ENCODE measurements at places on chromosomes 2 and 18.

DNA sequence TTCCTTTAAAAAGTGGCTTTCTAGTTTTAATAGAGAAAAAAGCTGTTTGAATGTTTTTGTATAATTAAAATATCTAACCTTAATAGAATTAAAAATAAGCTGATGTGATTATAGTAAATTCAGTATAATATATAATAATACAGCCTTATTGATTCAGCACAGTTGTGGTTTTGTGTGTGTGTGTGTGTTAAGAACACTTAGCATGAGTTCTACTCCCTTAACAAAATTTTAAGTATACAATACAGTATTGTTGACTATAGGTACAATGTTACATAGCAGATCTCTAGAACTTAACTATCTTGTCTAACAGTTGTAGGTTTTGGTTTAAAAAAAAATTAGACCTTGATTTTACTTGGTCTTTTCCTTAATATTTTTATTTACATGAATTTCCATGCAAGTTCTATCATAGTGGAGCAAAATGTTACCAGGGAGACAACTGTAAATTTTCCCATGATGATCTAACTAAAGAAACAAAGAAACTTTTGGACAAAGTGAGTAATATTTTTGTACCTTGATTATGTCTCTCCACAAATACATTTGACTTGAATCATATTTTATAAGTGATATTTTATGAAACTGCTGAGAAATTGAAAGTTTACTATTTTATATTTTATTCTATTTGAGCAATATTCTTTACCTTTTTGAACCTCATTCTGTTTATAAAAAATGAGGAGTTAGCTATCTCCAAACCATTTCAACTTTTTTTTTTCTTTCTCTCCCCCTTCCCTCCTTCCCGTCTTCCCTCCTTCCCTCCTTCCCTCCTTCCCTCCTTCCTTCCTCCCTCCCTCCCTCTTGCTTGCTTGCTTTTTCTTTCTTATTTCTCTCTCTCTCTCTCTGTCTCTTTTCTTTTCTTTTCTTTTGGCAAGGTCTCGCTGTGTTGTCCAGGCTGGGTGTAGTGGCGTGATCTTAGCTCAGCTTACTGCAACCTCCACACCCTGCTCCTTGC is 46.3 kb downstream of the ZC3H6 start:
- no peak for DNase-seq

DNA sequence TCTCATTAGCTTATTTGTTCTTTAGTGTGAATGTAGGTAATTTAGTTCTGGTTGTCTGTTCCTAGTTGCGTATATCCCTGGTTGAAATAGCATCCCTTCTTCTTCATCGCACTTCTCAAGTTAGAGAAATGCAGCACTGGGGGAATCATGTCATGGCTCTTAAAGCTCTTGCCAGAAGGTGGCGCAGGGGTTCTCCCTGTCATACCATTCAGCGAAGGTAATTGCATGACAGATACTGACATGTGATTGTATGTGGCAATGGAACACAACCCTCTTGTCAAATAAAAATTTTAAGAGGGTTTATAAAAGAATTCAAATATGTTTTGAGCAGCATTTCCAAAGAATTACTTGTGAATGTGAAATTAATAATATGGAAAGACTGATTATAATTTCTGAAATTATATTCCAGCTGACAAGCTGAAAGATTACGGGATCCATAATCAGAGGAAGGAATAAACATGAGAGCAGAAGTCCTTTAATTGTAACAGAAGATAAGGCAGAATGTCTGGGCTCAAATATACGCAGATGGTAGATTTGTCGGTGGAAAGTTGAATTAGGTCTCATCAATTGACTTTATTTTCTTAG is 411.7 kb downstream of the DSEL start:
- DNase-seq: no peak

DNA sequence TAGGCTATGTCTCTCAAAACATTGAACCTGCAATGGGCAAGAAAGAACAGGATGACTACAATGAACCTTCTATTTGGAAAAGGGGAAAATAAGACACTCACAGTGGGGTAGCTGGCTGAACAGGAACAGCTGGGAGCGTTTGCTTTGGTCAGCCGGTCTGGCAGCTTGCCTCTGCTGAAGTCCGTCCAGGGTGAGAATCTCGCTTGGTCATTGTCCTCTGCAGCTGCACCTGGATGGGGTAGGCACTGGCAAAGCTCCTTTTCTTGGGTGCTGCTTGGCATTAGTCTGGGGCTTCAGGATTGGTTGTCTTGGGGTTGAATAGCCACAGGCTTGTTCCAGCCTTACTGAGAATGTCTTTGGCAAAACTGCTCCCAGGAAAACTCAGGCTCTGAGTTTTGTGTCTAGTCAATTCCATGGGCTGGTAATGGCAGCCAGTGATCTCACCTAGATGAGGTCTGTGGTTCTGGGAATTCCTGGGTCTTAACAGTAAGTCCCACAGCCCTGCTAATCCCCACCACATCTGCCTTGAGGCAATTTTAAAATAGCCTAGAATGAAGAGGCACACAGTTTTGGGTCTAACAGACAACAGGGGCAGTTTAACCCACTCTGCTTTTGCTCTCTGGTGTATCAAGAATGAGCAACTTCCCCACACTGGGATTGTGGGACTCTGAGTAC is 13.4 kb downstream of the NEDD4L start:
- DNase-seq: no peak

GRCh38 chr2:37784759-37785149 is 113.3 kb upstream of the CDC42EP3 start:
- DNase-seq: no peak

GRCh38 chr2:10954416-10954815 is 42.7 kb downstream of the KCNF1 start:
- no peak for DNase-seq

- no peak for DNase-seq
Observed at GRCh38 chr2:23042216-23042906, 342.6 kb upstream of the KLHL29 start.

DNA sequence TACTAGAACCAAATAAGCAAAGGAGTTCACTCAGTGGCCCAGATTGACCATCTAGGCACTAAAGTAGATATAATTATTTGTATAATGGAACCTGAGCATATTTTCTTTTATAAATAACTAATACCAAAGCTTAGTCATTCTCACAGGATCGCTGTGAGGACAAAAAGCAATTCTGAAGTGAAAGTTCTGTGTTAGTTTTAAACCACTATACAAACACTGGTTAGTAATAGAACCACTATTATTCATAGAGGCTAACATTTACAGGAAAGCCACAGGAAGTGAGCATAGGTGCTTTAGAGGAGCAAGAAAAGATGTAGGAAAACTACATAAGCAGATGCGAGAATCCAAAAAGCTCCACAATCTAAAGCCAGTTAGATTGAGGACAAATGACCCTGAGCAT is 364.7 kb downstream of the XIRP2 start:
- DNase-seq: no peak

GRCh38 chr2:134574611-134575330 is 144.0 kb downstream of the TMEM163 start:
- DNase-seq: no peak
